Memory B cell (primary cell): ENCODE measurements at places on chromosomes 3 and 15.

DNA sequence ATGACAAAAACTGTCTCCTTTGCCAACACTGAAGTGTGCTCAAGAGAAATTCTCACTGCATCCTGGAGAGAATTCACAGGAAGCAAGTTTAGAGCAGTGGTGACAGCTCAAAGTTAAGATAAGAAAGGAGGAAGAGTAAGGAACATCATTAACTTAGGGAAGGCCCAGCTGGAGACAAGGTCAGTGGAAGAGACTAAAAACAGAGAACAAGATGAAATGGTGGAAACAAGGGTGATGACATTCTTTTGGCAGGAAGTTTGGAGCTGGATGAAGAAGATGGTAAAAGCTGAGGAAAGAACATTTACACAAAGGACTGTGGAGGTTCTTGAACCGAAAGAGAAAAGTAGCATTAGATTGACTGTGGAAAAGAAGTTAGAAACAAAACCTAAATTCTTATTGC, 6.7 kb upstream of the SUCLG2 start:
- no peak overlapping the region for H3K27ac ChIP-seq
- no peak for DNase-seq
- H3K4me3 ChIP-seq: no peak overlapping the region
- H3K36me3 ChIP-seq: no peaks in the 10 kb centered on the region

GRCh38 chr3:137246491-137246890, 288.7 kb downstream of the IL20RB start:
- no peak for DNase-seq
- peaks cover 2% of the 10 kb centered on the region for H3K27me3 ChIP-seq
- no peak overlapping the region for H3K4me3 ChIP-seq
- H3K36me3 ChIP-seq: no peaks in the 10 kb centered on the region
- H3K27ac ChIP-seq: no peak overlapping the region

DNA sequence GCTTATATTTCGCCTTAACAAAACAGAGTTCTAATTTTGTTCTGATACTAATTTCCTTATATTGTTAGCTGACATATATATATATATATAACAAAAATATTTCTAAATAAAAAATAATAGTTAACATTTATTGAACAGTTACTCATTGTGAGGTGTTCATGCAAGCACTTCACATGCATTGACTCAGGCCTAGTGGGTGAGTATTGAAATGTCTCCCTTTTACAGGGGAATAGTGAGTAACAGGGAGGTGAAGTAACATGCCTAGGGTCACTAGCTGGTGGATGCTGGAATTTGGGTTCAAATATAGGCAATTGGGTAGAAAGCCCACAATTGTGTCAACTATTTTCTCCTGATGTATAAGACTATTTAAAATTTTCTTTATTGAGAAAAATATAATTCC, 102.6 kb upstream of the ZPLD1 start:
- no peak for DNase-seq
- H3K4me1 ChIP-seq: no peaks in the 10 kb centered on the region
- H3K27me3 ChIP-seq: peaks cover 2% of the 10 kb centered on the region

- H3K36me3 ChIP-seq: no peaks in the 10 kb centered on the region
- H3K4me1 ChIP-seq: no peaks in the 10 kb centered on the region
- no peak overlapping the region for H3K4me3 ChIP-seq
- peaks cover 2% of the 10 kb centered on the region for H3K27me3 ChIP-seq
Observed at GRCh38 chr15:98980899-98981228, 26.7 kb downstream of the PGPEP1L start.

DNA sequence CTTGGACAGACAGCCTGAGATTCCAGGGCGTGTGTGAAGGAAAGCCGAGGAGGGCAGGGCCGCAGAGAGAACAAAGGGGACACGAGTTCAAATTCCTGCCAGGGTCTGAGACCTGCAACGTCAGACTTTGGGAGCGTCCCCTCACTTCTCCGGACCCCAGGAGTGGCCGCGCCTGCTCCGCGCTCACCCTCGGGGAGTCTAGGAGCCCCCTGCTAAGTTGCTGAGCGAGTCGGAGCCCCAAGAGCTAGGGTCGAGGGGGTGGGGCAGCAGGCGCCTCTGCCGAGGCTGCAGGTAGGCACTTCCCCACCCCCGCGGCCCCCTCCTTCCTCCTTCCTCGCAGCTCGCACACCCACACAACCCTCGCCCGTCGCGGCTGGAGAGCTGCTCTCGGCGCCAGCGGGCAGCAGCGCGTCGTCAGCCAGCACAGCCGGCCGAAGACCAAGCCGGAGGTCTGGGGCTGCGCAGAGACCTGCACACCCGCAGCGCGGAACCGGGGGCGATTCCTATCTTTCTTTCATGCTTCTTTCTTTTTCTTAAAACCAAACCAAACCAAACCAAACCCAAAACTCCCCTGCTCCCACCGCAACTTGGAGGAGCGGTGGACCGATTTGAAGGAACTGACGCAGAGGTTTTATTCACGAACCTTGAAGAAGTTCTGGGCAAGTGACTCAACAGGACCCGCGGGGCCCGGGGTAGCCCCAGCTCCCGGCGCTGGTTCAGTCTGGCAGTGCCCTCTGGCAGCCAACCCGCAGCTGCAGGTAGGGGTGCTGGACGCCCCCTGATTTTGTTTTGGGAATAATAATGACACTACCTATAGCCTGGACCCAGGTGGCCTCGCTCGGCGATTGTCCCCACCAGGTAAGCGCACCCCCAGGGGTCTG, at the start of gene ANKRD34C:
TSS of gene ANKRD34C (plus strand) at position 352 of the 881 bp plus-strand sequence. CDS start 10,563 bp downstream, outside the sequence.
- H3K4me3 ChIP-seq: no peak within 1 kb of the TSS
- peaks cover 24% of the 10 kb centered on the region for H3K27me3 ChIP-seq
- no peak within 1 kb of the TSS for H3K27ac ChIP-seq
- H3K36me3 ChIP-seq: no peaks in the 10 kb centered on the region
- DNase-seq: no peak
